Camera-type eye (tissue), 1 donor: ENCODE measurements at places on chromosomes 16 and 17. TPM values are rescaled to one million over a fixed set of nuclear protein-coding genes. Genes with fewer than 3 reads are reported as not detected.

The DERL2 gene
- total RNA-seq = 42.9 TPM

The UNC119 gene
- 288 TPM for total RNA-seq

The ROGDI gene
- total RNA-seq = 52.9 TPM

The ZG16B gene
- total RNA-seq = 4.8 TPM

The WNT9B gene
- 0.16 TPM for total RNA-seq

The ICAM2 gene
- 21.7 TPM for total RNA-seq

The MRPL10 gene
- total RNA-seq = 15.6 TPM

The KDM8 gene
- total RNA-seq = 9.2 TPM

The KCTD2 gene
- total RNA-seq = 24.2 TPM

The PITPNM3 gene
- total RNA-seq = 5.3 TPM

The AURKB gene
- 16.6 TPM for total RNA-seq

The SPATA22 gene
- 1.8 TPM for total RNA-seq
